ENCODE measurements at places on chromosomes 4 and X.

DNA sequence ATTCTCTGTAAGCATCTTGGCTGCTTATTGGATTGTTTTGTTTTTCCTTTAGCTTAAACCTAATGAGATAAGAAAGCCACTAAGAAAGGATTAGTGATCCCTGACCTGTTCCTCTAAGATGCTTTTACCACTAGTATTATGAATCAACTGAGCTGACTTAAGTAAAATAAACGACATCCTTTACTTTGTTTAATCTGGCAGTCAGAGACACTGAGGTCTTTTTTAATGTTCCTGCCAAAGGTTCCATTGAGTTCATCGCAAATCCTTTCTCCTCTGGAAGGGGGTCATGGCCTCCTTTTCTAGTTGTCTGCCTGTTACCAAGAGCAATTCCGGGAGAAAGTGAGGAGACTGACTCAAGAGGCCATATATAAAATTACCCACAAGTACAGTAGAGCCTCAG, 1038.3 kb upstream of the SLIT2 start:
- no peak for DNase-seq

DNA sequence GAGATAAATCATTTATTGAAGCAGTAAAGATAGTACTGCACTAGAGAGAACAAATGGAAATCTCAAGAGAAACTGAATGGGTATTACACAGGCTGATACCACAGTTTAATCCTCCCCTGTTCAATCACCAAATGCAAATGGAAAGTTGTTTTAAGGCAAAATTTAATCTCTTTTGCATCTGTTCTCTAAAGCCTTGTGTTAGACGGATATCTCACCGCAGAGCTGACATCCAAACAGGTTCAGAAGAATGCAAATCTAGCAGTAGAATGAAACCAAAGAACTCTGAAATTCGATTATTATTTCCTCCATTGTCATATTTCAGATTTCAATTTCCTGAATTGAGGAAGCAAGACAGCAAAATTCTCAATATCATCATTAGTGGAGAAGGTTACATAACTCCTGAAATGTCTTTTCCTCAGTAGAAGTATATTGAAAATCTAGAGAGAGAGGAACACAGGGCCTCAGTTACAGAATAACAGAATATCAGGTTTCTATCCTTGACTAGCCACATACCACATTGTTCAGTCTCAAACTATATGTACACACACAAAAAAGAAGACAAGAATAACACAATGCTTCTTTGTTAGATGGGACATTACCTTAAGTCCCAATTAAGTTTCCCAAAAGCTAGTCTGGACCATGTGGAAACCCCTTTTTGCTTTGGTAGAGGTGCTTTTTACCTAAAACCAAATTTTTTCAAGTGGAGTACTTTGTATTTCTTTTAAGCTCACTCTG, 94.1 kb upstream of the BANK1 start:
- no peak for DNase-seq

DNA sequence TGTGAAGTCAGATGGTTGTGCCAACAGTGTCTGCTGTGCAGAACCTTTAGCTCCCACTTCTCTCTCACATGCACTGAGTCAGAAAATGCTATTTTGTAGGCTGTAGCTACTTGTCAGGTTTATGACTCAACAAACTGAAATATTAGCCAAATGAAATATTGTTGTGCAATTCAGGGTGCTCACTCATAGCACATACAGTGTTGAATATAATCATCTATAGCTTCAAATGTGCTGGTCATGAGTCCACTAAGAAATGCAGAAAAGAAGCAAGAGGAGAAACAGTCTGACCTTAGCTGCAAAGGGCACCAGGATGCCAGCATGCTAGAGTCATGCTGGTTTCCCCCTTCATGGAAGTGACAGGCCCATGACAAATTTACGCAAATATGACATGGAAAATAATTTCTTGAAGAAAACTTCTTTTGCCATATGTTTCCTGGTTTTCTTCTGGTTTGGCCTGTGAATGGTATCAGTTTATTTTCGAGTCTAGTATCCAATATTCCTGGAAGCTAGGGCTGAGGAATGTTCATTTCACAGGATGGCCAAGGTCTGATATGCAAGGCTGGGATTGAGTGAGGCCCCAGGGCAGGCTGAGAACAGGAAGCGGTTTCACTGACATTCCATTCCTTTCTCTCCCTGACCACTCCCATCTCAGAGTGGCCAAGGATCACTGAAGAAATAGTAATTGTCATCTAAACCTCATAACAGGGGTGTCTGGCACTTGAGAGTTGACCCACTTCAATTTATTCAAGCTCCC, 10.3 kb upstream of the CXCL2 start:
- DNase-seq = no peak

GRCh38 chrX:37541991-37542390, 29.5 kb upstream of the LANCL3 start:
- no peak for DNase-seq

- no peak for DNase-seq
Measured at GRCh38 chr4:83831588-83831987, 295.7 kb downstream of the GPAT3 start.

GRCh38 chr4:26450418-26450817, 39.9 kb downstream of the CCKAR start:
- DNase-seq = no peak

- DNase-seq = no peak
Measured at GRCh38 chr4:147638942-147639341, 21.7 kb downstream of the TMEM184C start.

DNA sequence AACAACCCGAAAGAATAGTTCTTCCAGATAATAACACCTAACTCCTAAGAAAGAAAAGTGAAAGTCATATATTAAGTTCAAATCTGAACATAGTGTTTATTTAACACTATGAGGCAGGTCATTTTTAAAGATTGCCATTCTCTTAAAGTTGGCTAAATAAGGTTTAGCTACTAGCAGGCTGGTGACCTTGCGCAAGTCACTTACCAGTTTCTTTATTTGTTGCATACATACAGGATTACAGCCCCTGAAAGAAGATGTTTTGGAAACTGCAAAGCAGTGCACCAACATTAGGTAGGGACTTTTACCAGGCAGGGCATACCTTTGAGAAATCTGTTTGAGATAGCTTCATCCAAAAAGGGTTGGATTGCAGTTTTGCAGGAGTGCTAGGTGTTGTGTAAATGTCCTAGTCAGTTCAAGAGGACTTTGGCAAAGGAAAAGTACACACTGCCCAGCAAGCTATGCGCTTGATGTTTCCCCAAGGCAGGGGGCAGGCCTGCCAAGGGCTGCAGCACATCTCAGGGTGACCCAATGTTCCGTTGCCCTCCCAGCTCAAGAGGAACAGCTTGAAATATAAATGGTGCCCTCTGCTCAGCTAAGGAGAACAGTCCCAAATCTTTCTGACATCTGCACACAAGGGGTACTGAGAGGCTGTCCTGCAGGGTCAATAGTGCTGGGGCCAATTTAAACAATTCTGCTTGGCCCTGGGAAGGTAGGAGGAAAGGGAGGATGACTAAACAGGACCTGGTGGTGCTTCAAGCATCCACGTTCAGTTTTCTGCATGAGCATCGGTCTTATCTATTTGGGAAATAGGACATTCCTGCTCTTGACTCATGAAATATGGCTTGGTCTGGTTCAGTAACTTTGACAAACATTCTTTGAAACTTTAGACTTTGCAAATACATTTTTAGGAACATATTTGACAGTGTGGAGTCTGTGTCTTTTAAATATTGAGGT, 130.8 kb downstream of the COL4A6 start:
- DNase-seq = no peak

GRCh38 chrX:150036641-150037040, 98.3 kb upstream of the EOLA2 start:
- no peak for DNase-seq

DNA sequence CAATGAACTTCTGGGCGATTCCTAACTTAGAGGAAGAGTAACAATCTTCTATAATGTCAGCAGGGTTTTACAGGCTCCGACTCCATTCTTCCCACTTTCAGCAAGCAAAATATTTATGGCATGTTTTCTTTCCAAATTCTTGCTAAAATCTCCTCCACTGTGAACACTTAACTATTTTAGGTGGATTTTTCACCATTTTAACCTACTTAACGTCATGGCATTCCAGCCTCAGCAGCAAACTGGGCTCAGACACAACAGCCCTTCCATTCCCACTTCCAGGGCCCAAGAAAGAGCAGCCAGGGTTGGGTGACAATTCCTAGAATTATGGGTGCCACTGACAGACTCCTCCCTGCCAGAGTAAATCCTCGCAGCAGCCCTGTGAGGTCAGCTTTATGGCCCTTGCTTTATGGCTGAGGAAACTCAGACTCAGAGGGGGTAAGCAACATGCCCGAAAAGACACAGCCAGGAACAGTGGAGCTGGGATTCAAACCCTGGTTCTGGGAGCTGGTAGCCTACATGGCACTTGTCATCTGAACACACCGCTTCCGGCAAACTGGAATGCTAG, 112.8 kb upstream of the MAP3K15 start:
- no peak for DNase-seq

DNA sequence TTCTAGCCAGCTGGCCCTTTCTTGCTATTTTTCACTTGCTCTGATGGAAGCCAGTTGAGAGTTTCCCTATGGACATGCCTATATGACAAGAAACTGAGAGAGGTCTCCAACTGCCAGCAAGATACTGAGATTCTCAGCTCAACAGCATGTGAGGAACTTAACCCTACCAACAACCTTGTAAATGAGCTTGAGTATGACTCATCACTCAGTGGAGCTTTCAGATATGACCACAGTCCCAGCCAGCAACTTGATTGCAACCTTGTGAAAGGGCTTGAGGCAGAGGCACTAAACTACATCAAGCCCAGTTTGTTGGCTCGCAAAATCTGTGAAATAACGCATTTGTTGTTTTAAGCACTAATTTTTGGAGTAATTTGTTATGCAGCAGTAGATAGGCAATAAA, 175.8 kb downstream of the COMMD8 start:
- DNase-seq = no peak

DNA sequence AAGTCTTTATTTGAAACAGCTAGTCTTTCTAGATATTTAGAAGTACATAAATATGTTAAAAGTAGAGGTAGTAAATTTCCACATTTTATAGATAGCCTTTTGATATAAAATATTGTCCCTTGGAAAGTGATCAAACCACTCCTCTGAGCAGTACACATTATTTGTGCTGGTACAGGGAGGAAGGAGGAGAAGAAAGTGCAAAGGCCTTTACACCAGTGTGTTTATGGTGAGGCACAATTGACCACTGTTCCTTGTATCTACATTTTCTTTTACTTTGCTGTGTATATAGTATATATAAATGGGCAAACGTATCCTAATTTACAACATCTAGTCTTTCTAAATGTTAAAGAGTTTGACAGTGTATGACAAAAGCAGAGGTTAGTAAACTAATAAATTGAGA, 39.9 kb downstream of the CXCL8 start:
- no peak for DNase-seq

DNA sequence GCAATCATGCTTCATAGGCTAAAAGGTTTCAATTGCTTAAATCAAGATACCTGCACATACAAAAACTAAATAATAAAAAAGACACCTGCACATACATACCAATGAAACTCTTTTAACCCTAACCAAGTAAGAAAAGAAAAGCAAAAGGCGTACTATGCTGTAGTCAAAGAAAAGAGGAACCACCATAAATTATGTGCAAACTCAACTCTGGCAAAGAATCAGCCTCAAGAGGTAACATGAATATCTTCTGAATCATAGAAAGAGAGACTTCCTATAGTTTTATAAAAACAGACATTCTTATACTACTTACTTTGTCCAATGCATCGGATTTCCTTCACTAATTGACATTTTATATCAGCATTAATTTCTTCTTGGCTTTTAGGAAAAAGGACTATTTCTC, 29.3 kb downstream of the MMGT1 start:
- DNase-seq = no peak

GRCh38 chr4:76943790-76944189, 5.8 kb upstream of the SEPTIN11 start:
- DNase-seq = no peak

GRCh38 chr4:106707776-106708463, 328.2 kb downstream of the DKK2 start:
- no peak for DNase-seq

DNA sequence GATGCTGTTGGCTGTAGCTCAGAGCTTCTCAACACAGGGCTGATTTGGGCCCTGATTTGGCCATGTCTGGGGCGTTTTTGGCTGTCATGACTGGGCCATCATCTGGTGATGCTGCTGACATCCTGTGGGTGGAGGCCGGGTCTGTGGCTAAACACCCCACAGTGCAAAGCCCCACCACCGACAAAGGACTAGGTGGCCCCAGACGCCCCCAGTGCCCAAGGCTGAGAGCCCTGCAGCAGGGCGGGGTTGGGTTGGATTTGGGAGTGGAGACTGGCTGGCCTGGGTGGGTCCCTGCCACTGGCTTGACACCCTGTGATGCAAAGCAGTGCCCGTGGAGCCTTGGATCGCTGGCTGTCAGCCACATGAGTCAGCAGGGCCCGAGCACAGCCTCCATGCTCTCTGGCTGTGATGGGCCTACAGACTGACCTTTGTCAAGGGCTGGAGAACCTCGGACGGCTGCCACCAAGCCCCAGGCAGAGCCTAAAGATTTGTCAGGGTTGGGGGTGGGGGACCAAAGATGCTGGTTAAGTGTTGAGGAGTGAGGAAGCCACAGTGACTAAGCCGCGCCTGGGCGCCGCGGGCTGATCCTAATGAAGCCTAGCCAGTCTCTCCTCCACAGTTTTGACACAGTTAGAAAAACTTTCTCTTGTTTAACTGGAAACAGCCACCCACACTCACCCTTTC, 28.3 kb downstream of the CYTL1 start:
- no peak for DNase-seq

- DNase-seq = no peak
Measured at GRCh38 chr4:139460565-139460964, 6.6 kb downstream of the RAB33B start.

- DNase-seq = no peak
Measured at GRCh38 chr4:48639807-48640206, 140.3 kb downstream of the FRYL start.

- DNase-seq = no peak
Measured at GRCh38 chr4:19748519-19749479, 502.9 kb upstream of the SLIT2 start.

GRCh38 chrX:40729598-40730584, 5.5 kb downstream of the MED14 start:
- no peak for DNase-seq

GRCh38 chr4:87270144-87270543, 49.7 kb upstream of the KLHL8 start:
- DNase-seq = no peak

DNA sequence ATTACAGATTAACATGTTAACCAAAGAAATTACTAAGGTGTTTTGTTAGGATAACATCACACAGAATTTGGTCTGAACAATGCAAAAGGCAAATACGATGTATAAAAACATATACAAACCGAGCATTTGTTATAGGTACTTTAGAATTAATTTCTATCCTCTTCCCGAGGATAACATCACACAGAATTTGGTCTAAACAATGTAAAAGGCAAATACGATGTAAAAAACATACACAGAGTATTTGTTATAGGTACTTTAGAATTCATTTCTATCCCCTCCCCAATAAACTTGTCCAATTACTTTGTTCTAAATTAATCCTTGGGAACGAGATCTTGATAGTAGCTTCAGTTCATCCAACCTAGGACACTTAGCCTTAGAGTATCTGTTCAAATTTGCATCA, 7.6 kb downstream of the HNRNPDL start:
- DNase-seq = no peak

DNA sequence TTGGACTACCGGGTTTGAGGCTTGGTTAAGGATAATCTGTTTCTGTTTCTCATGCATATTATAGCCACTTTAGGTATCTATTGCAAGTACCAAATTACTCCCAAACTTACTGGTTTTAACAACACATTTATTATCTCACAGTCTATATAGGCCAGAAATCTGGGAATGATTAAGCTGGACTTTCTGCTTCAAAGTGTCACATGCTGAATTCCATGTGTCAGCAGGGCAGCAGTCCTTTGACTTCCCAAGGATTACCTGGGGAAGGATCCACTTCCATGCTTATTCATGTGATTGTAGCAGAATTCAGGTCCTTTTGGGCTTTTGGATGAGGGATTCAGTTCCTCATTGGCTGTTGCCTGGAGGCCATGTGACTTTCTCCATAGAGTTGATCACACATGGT, 349.0 kb upstream of the TRAM1L1 start:
- no peak for DNase-seq
